ENCODE measurements at places on chromosomes 13 and 19. TPM values are rescaled to one million over a fixed set of nuclear protein-coding genes. Genes with fewer than 3 reads are reported as not detected.

AKAP11 gene
- 3.7 TPM for total RNA-seq

IRS2 gene
- total RNA-seq: 23.3 TPM

SELENOV gene
- total RNA-seq: not detected

ACER1 gene
- not detected for total RNA-seq

KIR2DL4 gene
- total RNA-seq: not detected

EHD2 gene
- 157 TPM for total RNA-seq

PABPC3 gene
- total RNA-seq: 0.11 TPM

LILRB2 gene
- 0.06 TPM for total RNA-seq

ZNF816 gene
- not detected for total RNA-seq

OR7C1 gene
- total RNA-seq: not detected

LGALS14 gene
- total RNA-seq: not detected

TICAM1 gene
- 9.7 TPM for total RNA-seq

ZNF681 gene
- not detected for total RNA-seq

ZBTB32 gene
- not detected for total RNA-seq

MAP4K1 gene
- 0.85 TPM for total RNA-seq

PNMA8B gene
- not detected for total RNA-seq

TPTE2 gene
- not detected for total RNA-seq

ZNF574 gene
- 37.0 TPM for total RNA-seq

CLEC17A gene
- total RNA-seq: not detected

CCNA1 gene
- total RNA-seq: 0.54 TPM

KLF12 gene
- 2.3 TPM for total RNA-seq

HSH2D gene
- total RNA-seq: 0.14 TPM

ZNF763 gene
- total RNA-seq: not detected

MZT1 gene
- 8.7 TPM for total RNA-seq

KXD1 gene
- 101 TPM for total RNA-seq

NDUFA3 gene
- total RNA-seq: 253 TPM

DCT gene
- not detected for total RNA-seq

CYP2B6 gene
- not detected for total RNA-seq

HAUS5 gene
- 13.2 TPM for total RNA-seq

MEDAG gene
- not detected for total RNA-seq

TMPRSS9 gene
- total RNA-seq: 0.03 TPM

Measured in A549 treated with GW870086 at 1 μM for 4 hours (cell line).